ENCODE measurements at places on chromosomes 12 and 14.

GRCh38 chr12:5988659-5989116 is 43.6 kb upstream of the ANO2 start:
- peak; percentile 15 for DNase-seq

- no peak for DNase-seq
These were observed 40.8 kb upstream of the PNMA1 start for GRCh38 chr14:73754911-73755360.

- DNase-seq: no peak
These were observed 97.7 kb downstream of the SETD3 start for GRCh38 chr14:99382781-99383471.

DNA sequence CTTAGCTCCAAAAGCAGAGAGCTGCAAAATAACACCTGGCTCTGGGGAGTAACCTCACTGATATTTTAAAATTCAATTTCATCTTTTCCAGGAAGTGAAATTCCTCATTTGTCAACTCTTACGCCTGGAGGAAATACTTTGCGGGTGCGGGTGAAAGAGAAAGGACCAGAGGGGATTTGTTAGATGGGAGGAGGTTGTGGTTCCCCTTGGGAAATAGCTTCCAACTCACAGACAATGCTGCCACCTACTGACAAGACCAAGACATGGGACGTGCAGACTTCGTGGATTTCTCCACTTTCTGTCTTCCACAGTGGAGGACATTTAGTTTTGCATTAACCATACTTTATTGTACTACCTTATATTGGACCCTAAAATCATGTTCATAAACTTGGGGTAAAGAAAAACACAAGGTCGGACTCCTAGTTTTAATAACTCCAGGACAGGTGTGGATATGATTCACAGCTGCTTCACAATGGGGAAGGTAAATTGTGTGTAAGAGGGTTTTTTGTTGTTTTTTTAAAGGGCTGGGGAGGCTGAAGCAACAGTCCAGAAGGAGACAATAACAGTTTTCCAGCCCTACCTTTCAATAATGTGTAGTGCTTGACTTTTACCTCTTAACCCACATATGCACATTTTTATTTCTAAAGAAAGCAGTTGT is 10.8 kb downstream of the FBXL14 start:
- no peak for DNase-seq

GRCh38 chr12:15584366-15585041 is 204.7 kb downstream of the EPS8 start:
- DNase-seq: no peak

- DNase-seq: no peak
These were observed 42.8 kb downstream of the TSPAN9 start for GRCh38 chr12:3119756-3120601.

GRCh38 chr14:68633131-68633991 is 159.5 kb downstream of the ZFP36L1 start:
- no peak for DNase-seq

DNA sequence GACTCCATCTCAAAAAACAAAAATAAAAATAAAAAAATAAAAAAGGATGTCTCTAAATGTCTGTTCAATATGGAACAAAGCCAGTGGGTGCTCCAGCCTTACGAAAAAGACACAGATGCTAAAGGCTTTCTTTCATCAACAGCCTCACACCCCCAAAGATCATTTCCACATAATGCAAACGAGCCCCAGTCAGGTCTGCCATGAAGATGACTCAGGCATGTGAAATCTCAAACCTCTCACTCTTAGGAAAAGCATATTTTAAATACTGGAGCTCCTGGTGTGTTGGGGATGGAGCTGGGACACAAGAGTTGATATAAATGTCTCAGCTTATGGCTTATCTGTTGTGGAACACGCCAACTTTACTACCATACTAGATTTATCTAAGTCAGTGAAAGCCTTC is 49.9 kb upstream of the PLXNC1 start:
- no peak for DNase-seq

DNA sequence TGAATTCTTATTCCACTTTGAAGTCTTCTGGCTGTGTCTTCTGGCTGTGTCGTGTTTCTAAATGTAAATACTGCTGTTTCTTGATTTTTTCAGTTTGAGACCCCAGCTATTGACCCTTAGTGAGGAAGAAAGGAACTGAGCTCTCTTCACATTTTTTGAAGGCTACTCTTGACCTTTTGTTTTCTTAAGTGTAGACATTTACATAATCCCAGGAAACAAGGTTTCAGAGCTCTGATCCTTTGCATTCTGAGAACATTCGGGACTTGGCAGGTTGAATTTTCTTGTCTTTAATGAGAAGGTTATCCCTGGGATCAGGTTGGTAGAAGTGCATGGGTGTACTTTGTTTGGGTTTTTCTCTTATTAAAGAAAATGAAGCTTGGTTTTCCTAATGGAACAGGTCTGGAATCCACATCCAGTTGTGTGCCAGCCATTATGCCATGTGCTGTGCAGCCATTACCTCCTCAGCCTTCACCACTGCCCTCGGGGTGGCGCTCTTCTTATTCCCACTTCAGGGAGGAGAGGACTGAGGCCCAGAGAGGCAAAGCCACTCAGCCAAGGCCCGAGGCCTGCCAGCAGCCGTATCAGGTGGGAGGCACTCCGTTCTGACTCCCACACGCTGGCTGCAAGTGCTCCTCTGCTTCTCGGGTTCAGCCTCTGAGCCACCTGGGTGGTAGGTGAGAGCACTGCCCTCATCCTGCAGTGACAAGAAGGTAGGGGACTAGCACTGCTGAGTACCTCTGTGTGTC is 120.9 kb downstream of the BEGAIN start:
- DNase-seq: no peak

GRCh38 chr12:30706476-30706875 is 10.8 kb upstream of the IPO8 start:
- DNase-seq: no peak

DNA sequence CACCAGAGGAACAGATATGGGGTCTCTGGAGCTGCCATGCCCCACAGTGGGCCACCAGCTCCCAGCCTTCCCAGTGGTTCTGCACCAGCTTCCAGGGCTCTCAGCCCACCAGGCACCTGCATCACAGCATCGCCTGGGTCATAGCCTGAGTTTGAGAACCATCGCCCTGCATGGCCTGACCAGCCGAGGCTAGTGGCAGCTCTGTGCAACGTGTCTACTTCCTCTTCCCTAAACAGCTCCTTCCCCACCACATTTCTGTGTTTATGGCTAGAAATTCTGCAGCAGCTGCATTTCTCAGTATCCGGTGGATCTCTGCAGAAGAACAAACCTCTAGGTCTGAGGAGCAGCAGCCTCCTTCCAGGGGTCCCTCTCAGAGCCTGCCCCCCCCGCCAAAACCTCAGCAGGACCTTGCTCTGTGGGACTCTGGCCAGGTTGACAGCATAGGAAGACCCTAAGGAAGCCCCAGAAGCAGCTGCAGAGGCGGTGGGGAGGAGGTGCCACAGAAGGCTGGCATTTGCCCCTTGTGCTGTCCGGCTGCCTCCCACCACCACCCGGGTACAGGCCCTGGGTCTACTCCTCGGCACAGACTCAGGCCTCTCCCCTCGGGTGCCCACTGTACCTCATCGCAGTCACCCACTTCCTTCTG is 47.7 kb downstream of the PSMA6 start:
- DNase-seq: no peak

DNA sequence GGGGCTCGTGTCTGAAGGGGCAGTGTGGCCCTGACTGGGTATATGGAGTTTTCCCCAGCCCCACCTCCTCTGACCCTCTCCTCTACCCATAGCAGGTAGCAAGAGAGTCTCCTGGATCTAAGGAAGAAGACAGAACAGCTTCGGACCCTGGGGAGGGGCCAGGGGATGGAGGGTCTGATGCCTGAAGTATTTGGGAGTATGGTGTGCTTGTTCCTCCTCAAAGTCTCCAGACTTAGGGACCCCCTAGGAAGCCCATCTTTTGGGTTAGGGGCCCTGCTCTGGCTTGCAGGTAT is 579 bp upstream of the HOXC8 start:
- DNase-seq: no peak

DNA sequence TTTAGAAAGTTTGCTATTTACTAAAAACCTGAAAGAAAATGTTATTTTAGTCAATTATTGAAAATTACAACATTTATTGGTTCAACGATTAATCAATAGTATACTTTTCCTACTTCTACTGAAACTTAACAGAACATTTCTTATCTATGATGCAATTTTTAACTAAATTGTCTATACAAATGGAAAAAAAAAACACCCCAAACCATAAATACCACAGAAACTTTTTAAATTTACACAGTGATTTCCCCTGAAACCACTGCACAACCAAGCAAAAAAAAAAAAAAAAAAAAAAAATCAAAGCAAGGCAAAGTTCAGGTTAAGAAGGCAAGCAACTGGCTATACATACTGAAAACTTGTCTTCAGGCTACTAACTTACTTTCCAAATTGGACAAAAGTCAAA is 71.9 kb upstream of the POC1B start:
- no peak for DNase-seq

- no peak for DNase-seq
These were observed 275.2 kb downstream of the RAD51B start for GRCh38 chr14:68094752-68095151.

- DNase-seq: no peak
These were observed 805 bp downstream of the MYH7 start for GRCh38 chr14:23434488-23435222.

GRCh38 chr12:49470986-49471385 is 67.8 kb upstream of the KCNH3 start:
- no peak for DNase-seq

DNA sequence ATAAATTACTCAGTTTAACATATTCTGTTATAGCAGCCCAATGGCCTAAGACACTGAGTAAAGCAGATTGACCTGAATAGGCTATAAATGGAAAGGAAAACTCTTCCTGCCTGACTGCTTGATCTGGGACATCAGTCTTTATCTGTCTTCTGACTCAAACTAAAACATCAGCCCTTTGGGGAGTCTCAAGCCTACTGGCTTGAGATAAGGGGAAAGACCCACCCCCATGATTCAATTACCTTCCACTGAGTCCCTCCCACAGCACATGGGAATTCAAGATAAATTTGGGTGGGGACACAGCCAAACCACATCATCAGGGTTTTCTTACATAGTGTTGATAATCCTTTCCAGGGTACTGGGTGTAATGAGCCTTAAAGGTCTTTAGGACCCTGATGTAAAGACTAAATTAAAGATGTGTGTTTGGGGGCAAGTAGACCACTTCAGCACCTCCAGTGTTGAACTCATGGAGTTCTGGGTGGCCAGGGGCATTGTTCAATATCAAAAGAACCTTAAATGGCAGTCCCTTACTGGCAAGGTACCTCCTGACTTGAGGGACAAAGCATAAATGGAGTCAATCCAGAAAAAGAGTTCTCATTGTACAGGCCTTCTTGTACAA is 67.8 kb downstream of the TSHR start:
- DNase-seq: no peak

Measured in stimulated activated CD4-positive, alpha-beta T cell treated with anti-CD3 and anti-CD28 coated beads, TNF-alpha, amount 100 ng/mL, for 1 hour (primary cell).